ENCODE measurements at places on chromosomes 7 and 10.

GRCh38 chr10:31393844-31394243 is 74.8 kb downstream of the ZEB1 start:
- no peak for DNase-seq

GRCh38 chr7:63876707-63877322 is 121.8 kb upstream of the ZNF722 start:
- no peak for DNase-seq

GRCh38 chr10:84293574-84294016 is 34.8 kb upstream of the CCSER2 start:
- DNase-seq = no peak

- DNase-seq = no peak
These were observed 51.2 kb downstream of the INSYN2A start for GRCh38 chr10:127145173-127145572.

GRCh38 chr7:77407906-77408305 is 8.2 kb downstream of the GSAP start:
- DNase-seq = no peak

DNA sequence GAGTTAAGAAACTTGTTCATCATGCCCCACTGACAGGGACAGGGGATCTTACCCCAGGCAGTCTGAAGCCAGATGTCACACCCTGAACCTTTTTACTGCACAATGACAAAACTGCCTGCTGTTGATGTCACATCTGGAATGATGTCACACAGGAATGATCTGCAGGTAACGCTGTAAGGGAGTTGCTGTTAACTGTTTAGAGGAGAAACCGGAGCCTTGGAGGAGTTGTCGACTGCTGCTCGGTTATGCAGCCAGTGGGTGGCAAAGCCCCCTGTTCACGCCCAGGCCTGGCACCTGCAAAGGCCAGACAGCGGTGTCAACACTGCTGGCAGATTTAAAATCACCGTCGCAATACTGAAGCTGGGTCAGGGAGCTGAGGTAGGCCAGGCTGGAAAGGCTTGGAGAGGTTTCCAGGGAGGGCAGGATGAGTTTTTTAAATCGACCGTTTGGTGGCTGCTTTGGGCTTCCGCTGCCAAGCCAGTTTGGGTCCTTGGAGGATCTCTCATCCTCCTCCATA is 10.0 kb upstream of the SLIT1 start:
- no peak for DNase-seq

- DNase-seq = no peak
These were observed 44.6 kb upstream of the NAMPT start for GRCh38 chr7:106329408-106329807.

DNA sequence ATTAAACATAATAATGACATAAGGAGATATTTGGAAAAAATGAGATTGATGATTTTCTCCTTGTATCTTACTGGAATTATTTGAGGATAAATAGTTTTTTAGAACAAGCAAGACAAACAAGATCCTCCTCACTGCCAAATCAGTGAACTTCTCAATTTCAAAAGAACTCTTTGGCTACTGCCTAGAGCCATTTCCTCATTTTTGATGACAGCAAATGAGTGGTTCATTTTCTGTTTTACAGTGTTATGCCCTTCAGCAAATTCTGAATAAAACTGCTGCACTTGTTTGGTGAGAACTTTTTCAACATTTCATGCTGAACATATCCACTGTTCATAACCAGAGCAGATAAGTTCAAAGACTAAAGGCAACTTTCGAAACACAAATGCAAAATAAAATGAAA is 42.5 kb upstream of the AHR start:
- no peak for DNase-seq

GRCh38 chr10:119449760-119450461 is 92.6 kb downstream of the RGS10 start:
- no peak for DNase-seq

DNA sequence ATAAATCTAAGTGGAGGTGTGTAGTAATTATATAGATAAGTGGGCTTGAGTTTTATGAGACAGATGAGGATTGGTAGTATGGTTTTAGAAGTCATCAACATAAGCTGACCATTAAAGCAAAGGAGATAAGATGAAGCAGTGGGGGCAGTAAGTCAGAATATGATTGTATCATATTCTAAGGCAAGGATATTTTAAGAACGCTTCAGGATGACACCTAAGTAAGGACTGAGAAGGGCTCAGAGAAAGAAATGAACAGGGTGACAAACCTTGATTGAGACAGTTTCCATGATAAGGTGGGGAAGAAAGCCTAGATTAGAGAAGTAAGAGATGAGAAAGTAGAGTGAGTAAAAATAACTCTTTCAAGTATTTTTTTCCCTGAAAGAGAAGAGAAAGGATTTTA is 567.2 kb downstream of the ATRNL1 start:
- DNase-seq = no peak

- no peak for DNase-seq
These were observed 8.3 kb downstream of the CDK14 start for GRCh38 chr7:90604383-90604782.

- DNase-seq = no peak
These were observed 20.5 kb upstream of the SLC16A12 start for GRCh38 chr10:89555688-89556445.

DNA sequence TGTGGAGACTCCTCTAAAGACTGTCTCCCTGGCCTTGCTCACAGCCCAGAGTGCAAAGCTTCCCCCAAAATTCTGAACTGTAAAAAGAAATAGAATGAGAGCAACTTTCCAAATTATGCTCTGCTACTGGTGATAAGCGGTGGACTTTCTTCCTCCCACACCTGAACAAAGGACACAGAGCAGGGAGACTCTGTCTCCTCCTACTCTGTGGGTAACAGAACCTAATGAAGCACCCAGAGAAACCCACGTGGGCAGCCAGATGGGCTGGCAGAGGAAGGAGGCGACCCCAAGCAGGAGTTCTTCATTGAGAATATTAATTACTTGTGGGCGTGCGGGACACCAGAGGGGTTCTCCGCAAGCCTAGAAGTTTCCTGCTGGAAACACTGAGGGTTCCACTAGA is 139.5 kb downstream of the KMT2E start:
- DNase-seq = no peak

- DNase-seq = no peak
These were observed 1.9 kb upstream of the SLC18A2 start for GRCh38 chr10:117239051-117239450.

- DNase-seq = no peak
These were observed 196.4 kb downstream of the EVX1 start for GRCh38 chr7:27438881-27439589.

- no peak for DNase-seq
These were observed 111.2 kb upstream of the ZMIZ1 start for GRCh38 chr10:78957471-78958039.

DNA sequence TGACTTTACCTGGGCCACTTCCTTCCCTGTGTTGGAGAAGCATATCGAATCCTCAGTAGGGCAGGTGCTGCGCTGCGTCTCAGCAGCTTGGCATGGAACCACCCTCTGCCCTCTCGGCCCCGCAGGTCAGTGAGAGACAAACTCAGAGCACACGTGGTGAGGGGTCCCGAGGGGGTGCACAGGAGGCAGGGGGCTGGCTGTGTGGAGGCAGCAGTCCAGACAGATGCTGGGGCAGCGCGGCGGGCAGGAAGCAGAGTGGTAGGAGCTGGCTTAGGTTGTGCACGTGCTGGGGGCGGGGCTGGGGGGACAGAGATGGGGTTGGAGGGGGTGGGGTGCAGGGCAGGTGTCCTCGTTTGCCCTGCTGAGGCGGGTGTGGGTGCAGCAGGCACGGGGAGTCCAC is 33.1 kb downstream of the NUB1 start:
- DNase-seq = no peak

- no peak for DNase-seq
These were observed 1.5 kb downstream of the CTBP2 start for GRCh38 chr10:125158601-125159485.

- no peak for DNase-seq
These were observed 74.0 kb downstream of the WNT2 start for GRCh38 chr7:117248829-117249228.

- DNase-seq = no peak
These were observed 8.6 kb downstream of the SHH start for GRCh38 chr7:155803418-155804376.

DNA sequence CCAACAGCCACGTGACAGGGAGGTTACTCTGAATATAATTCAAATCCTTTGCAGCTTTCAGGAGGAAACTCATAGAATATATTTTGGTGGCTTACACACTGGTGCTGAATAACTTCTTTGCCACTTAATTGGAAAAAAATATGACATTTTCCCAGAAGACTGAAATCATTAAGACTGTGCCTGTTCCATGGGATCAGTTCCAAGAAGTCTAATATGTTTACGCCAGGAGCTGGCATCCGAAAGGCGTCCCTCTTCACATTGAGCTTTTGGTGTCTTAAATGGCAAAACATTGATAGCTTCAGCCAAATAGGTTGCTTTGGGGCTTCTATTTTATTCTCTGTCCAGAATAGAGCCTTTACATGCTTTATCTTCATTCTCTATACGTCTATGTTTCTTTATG is 917.6 kb upstream of the LRRTM3 start:
- DNase-seq = no peak

GRCh38 chr10:100356067-100357017 is 9.3 kb downstream of the SCD start:
- no peak for DNase-seq

GRCh38 chr10:123911866-123912265 is 20.3 kb upstream of the CPXM2 start:
- no peak for DNase-seq

- peak; percentile 39 for DNase-seq
These were observed 42.2 kb upstream of the HSPB1 start for GRCh38 chr7:76260171-76260703.

DNA sequence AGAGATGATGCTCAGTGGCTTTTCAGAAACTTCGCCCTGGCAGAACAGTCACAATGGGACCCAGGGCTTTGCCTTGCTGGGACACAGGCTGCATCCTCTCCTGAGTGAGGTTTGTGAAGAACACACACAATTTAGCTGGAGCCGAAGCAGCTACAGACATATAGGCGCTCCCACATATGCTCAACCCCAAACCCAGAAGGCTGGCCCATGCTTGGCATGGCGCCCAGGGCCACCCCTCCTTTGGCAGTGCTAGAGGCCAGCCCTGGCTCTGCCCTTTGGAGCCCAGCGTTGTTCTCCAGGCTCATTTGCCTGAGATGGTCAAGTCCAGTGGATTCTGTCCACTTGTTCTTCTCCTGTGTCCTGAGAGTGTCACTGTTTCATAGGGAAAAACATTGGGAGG is 94.4 kb downstream of the WDFY4 start:
- no peak for DNase-seq

DNA sequence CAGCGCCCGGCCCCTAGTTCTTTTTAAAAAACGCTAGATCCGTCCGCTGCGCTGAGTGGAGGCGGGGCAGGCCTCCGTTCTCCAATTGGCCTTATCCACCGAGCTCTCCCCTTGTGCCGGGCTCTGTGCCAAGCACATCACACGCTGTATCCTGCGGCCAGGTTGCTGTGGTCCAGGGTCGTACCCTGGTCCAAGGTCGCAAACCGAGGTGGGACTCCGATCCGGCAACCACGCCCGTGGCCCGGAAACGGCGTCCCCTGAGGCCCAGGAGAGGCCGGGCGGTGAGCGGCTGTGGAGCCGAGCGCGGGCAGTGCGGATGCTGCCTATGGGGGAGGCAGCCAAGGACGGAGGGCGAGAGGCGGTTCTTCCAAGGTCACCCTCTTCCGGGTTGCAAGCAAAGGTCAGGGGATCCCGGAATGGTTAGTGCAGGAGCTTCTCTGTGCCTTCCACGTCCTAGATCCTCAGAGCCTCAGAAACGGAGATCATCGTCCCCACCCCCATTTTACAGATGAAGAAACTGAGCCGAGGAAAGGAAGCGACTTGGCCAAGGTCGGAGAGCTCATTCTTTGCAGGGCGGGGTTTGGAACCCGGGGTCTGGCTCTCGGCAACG is 72.4 kb upstream of the LRRC4 start:
- DNase-seq = peak; percentile 29

- no peak for DNase-seq
These were observed 37.6 kb downstream of the SORCS3 start for GRCh38 chr10:104678658-104679057.

GRCh38 chr10:96746503-96746902 is 26.2 kb upstream of the PIK3AP1 start:
- no peak for DNase-seq

- no peak for DNase-seq
These were observed 5.6 kb upstream of the PAX2 start for GRCh38 chr10:100739517-100740368.

GRCh38 chr7:100029596-100029995 is 14.2 kb downstream of the ZKSCAN1 start:
- DNase-seq = no peak
